ENCODE measurements at places on chromosomes 1 and 21.
A peak's percentile ranks its signal among the peaks of the same experiment; 100 is the strongest.

DNA sequence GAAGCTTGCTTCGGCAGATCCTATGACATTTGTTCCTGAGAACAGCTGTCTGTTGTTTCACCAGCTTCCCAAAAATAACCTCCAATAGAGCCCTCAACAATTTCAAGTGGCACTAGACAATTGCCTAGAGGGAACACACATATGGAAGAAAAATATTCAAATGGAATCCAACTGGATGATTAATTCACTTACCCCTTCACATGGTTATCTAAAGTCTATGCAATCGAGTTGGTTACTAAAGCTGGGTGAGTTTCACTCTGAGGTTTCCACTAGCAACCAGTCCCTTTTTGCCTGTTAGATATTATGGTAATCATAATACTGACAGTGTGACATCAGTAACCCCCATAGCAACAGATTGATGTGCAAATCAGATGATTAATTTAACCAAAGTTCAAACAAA lies at the start of gene LEMD1:
TSS of gene LEMD1 (minus strand) at position 259 of the 400 bp plus-strand sequence. CDS start 1,520 bp downstream, outside the sequence.
- no peak for DNase-seq

DNA sequence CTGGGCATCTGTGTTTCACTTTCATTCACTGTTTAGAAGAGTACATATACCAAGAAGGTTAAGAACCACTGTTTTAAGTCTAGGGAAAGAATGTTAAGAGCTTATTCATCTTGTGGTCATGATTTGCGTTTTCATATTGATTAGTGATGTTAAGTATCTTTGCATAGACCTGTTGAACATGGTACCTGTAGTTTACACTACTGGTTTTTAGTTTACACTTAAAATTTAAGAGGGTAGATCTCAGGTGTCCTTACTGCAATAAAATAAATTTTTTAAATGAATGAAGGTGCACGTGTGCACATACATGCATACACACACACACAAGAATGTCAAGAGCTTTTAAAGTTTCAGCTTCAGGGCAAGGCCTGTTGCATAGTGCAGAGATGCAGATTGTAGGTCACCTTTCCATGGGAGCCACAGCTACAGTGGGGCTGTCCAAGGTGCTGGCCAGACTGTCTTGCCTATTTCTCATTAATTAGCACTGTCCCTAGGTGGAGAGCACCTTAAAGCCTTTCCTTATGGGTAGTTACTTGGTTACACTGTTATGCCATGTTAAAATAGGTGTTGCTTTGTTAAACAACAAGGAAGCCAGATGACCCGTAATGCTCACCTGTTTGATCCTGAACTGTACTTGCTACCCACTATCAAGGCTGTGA lies 543.0 kb upstream of the DAB1 start:
- DNase-seq = no peak

DNA sequence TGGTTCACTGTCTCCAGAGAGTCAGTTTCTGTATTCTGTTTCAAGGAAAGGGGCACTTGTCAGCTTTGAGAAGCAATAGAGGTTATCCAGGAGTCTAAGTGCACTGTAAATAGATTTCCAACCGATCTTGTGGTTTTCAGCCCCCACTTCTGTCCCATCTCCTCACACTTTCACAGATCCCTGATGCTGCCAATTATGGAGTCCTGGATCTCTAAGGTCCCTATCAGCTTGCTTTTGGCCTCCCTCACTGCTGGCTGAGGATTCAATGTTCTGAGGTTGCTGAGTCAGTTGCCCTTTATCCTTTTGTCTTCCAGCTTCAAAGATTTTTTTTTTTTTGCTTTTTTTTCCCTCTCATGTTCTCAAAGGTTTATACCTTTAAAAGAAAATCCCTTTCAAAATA lies 98.4 kb downstream of the DIRAS3 start:
- DNase-seq = peak; percentile 18

DNA sequence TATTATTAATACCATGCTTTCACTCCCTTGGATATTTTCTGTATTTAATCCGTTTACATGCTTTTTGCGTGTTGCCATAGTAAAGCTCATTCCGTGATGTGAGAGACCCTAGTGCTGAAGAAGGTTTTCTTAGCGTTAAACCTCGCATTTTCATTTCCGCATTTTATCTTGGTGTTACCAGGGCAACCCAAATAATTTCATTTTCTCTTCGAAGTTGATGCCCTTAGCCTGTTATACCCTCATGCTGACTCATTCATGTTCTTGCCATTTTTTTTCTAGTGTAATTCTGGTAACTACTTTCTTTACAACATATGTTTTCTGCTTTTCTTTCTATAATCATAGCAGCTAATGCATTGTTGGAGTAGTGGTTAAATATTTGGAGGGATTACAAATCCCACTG lies 37.2 kb downstream of the LRRC8C start:
- no peak for DNase-seq

DNA sequence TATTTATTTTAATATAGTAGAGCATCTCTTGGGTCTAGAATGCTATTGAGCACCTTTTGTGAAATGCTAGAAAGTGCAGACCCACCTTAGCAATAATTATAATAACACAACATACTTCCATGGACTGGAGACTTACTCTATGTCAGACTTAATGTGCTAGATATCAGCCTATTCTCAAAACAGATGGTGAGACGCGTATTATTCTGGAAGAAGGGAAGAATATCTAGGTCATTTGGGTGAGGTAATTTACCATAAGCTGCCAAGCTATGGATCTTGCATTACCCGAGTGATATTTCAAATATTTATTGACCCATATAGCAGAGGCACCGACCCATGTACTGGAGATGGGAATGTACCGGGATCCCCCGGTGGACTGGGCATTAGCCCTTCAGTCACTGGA lies 20.6 kb upstream of the IFNLR1 start:
- DNase-seq = no peak

- DNase-seq = no peak
Observed at GRCh38 chr1:225731491-225731890, 46.1 kb upstream of the SRP9 start.

DNA sequence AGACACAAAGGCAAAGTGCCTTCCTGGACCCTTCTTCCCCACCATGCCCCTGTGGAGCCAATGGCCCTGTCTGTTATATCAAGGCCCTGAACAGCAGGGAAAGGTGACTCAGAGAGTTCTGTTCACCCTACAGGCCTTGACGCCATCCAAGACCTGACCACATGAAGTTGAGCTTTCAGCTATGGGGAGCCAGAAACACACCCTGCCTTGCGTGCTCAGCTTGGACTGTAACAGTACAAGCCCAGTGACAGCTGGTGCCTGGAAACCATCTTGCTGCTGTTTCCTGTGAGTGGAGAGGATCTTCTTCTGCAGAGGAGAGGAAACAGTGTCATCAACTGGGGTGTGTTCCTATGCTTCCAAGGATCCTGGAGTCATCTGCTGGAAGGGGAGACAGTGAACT lies 165.0 kb upstream of the IRF2BP2 start:
- DNase-seq = no peak

- no peak for DNase-seq
Observed at GRCh38 chr1:94730450-94730849, 89.7 kb upstream of the SLC44A3 start.
